HCEC 1CT (cell line): ENCODE measurements at places on chromosomes 12 and 14.

DNA sequence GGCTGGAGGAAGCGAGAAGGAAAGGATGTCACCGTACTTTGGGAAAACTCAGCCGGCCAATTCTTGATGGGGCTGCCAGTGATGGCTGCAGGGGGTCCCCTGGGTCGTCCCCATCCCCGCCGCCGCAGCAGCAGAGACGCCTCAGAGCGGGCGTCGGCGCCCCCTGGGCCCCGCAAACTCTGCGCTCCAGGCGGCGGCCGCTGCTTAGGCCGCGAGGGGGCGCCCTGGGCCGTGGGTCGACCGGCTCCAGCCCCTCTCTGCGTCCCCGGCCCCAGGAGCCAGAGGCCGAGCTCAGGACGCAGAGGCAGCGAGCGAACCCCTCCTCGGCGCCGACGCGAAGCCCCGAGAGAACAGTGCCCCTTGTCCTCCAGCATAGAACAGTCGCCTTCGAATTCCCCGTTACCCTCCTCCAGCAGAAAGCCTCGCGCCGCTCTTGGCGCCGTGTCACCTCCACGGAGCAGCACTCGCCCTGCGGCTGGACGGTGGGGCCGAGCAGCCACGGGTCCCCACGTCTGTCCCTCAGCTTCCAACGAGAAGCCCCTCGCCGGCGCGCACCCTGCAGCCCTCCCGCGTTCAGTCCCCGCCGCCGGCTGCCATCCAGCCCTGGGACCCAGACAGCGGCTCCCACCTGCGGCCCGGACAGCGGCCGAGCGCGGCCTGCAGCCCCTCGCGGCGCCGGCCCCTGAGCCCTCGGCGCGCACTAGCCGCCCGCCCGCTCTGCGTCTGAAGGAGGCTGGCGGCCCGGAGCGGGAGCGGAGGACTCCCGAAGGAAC is 106.6 kb downstream of the PRICKLE1 start:
- DNase-seq = peak; percentile 45

- peak; percentile 28 for DNase-seq
These were observed 1.1 kb upstream of the CKAP4 start for GRCh38 chr12:106248846-106249371.

GRCh38 chr14:37124614-37125013 is 47.8 kb downstream of the SLC25A21 start:
- peak; percentile 39 for DNase-seq

GRCh38 chr12:25384893-25385248 is 134.1 kb upstream of the KRAS start:
- no peak for DNase-seq

DNA sequence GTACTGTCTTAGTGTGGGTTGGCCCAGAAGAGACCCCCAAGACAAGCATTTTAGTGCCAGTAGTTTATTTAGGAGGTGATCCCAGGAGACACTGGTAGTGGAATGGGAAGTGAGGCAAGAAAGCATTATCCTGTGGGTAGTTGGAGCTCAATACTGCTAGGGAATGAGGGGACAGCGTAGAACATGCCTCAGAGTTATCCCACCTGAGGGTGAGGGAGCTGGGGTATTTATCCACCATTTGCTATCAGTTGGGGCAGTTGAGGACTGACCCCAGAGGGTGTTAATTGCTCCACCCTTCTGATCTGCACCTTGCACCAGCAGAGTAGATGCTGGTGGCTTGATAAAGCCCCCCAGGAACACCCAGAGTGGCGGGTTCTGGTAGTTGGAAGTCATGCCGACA is 37.9 kb downstream of the RHOF start:
- DNase-seq = no peak

- no peak for DNase-seq
These were observed 862 bp downstream of the CRIP2 start for GRCh38 chr14:105475269-105476096.

DNA sequence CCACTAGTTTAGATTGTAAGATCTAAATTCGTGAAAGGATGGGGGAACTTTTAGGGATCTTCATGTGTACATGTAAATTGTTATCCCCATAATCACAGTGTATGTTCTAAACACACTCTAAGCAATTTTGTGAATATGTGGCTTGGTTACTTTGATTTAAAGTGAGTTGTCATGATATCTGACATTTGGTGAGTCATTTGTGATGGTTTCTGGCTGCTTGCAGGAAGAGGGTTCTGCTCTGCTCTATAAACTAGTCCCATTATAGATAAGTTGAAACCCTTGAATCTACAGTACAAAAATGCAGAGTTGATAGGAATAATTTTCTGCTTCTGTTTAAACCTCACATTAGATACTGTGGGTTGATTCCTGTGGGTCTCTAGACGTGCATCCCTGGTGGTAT is 14.8 kb downstream of the GUCY2C start:
- DNase-seq = peak; percentile 2

GRCh38 chr14:64671591-64671990 is 32.6 kb upstream of the PLEKHG3 start:
- peak; percentile 55 for DNase-seq

DNA sequence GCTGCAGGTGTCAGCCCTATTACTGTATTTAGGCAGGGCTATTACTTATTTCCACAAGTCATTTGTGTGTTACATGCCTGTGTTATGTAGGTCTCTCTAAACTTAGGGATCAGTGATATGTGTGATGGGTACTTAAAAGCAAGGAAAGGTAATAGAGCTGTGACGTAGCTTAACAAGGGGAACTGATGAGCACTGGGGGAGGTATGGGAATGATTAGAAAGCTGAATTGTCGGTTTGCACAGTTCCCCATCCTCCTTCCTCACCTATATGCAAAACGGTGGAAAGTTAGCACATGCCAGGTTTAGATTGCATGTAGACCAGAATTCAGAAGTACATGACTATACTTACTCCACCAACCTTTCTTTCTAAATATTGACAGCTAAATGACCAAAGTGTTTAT is 494.3 kb upstream of the GARIN6 start:
- no peak for DNase-seq

GRCh38 chr12:78229591-78230101 is 399.0 kb downstream of the NAV3 start:
- peak; percentile 56 for DNase-seq

DNA sequence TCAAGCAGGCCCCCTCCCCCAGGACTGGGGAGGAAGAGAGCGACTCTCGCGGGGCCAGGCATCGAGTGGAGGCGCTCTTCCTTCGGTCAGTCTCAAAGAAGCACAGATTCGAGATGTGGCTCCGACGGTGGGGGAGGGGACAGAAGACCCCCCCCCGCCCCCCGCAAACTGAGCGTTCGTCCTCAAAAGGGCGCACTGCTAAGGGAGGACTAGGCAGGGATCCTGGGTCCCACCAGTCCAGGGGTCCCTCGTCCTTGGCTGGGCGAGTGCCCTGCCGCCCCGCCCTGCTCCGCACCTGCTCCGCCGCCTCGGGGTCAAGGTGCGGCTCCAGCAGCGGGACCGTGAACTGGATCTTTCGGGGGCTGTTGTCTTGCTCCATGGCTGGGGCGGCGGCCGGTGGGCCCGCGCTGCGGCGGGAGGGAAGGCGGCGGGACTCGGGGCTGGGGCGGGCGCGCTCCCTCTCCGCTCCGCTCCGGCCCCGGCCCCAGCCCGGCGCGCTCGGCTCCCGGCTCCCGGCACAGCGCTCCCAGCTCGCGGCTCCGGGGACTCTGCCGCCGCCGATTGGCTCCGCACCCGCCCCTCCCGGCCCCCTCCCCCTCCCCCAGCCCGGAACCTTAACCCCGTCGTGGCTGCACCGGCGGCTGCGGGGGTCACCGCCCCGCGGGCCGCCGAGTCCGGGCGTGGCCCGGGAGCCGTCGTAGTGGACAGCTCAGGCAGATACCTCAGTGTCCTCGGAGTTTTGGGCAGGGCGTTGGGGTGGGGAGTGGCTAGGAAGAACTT is at the start of gene PPP1R1A:
Gene PPP1R1A, minus strand, starts transcription at position 550 of the 780 bp plus-strand sequence. Its CDS starts 171 bp downstream, at position 379.
- no peak for DNase-seq

DNA sequence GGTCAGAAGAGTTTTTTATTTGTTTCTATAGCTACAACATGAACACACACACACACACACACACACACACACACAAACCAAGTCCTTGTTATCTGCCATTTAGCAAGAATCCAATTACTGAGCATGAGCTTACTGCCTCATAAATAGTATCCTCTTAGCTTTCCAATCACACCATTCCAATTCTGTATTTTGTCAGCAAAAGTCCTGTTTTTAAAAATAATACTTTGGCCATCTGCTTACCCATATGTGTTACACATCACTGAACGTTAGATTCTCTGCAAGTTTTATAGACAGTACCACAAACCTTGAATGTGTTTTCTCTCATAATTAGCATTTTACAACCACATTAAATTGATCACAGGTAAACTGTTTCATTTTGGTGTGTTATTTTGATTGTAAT is 1905.4 kb upstream of the FLRT2 start:
- DNase-seq = no peak

- peak; percentile 48 for DNase-seq
These were observed 53.8 kb downstream of the SCARB1 start for GRCh38 chr12:124809878-124810277.

DNA sequence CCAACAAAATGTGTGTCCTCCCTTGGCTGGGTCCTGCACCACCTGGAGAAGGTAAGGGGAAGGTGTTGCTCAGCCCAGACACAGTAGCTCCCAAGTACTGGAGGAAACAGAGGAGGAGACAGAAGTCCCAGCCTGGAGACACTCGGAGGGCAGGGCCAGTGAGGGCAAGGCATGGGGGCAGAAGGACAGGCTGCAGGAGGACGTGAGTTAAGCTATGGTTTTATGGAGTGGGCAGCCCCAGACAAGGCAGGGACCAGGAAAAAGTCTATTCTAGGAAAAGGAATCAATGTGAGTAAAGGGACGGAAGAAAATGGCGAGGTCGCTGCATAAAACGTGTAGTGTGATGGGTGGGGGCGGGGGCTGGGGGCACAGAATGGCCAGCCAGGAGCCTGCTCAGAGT is 210.1 kb upstream of the DIO3 start:
- DNase-seq = no peak

GRCh38 chr12:28035500-28035899 is 63.0 kb upstream of the PTHLH start:
- DNase-seq = peak; percentile 76

DNA sequence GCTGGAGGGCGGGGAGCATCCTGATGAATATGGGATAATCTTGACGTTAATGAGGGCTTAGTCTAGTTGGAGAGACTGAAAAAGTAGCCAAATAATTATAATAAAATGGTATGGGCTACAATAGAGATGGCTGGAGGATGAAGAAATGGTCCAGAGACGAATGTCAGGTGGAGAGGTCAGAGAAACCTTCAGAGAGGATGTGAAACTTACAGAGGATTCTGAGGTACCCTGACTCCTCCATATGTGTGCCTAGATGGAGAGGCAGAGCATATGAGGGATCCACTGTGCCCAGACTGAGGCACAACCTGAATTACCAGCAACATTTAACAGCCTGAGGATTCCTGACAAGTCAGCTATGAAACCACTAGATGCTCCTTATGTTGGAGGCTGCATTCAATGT is 417.0 kb downstream of the ATP23 start:
- DNase-seq = no peak

- peak; percentile 98 for DNase-seq
These were observed 14.0 kb upstream of the HPD start for GRCh38 chr12:121872546-121873215.

- no peak for DNase-seq
These were observed 136.4 kb downstream of the FOXN3 start for GRCh38 chr14:89280600-89280999.

GRCh38 chr14:53949201-53949600 is 7.4 kb downstream of the BMP4 start:
- DNase-seq = no peak
